Astrocyte of the cerebellum (primary cell): ENCODE measurements at places on chromosomes 3 and 15.

GRCh38 chr3:12308517-12308916, 19.6 kb downstream of the PPARG start:
- peak; percentile 79 for DNase-seq

DNA sequence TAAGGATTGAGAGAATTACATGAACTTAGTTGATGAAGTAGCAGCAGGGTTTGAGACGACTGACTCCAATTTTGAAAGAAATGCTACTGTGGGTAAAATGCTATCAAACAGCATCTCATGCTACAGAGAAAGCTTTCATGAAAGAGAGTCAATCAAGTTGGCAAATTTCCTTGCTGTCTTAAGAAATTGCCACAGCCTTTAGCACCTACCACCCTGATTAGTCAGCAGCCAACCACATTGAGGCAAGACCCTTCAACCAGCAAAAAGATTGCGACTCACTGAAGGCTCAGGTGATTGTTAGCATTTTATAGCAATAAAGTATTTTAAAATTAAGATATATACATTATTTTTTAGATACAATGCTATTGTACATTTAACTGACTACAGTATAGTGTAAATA, 80.9 kb downstream of the RAP2B start:
- DNase-seq: no peak

GRCh38 chr3:72177075-72178050, 392.4 kb upstream of the PROK2 start:
- DNase-seq: no peak

- DNase-seq: no peak
Measured at GRCh38 chr3:188133219-188133618, 20.7 kb upstream of the LPP start.

DNA sequence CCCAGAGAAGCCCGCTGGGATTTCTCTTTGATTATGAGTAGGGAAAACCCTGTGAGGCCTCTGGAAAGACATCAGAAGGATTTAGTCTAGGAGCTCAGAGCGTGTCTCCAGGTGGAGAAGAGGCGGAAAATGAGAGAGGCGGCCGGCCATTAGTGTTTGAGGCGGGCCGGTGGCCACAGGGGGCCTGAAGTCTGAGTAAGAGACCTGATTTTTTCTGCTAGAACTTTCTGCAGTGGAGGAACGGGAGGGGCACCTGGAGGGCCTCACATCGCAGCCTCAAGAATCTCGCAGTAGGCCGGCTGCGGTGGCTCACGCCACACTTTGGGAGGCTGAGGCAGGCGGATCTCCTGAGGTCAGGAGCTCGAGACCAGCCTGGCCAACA, 28.5 kb downstream of the KLHDC8B start:
- no peak for DNase-seq

- DNase-seq: no peak
Measured at GRCh38 chr3:188139466-188139865, 14.5 kb upstream of the LPP start.

GRCh38 chr3:38549957-38550840, 54.1 kb downstream of the EXOG start:
- DNase-seq: no peak

GRCh38 chr15:31214864-31215489, 111.7 kb upstream of the KLF13 start:
- DNase-seq: no peak

DNA sequence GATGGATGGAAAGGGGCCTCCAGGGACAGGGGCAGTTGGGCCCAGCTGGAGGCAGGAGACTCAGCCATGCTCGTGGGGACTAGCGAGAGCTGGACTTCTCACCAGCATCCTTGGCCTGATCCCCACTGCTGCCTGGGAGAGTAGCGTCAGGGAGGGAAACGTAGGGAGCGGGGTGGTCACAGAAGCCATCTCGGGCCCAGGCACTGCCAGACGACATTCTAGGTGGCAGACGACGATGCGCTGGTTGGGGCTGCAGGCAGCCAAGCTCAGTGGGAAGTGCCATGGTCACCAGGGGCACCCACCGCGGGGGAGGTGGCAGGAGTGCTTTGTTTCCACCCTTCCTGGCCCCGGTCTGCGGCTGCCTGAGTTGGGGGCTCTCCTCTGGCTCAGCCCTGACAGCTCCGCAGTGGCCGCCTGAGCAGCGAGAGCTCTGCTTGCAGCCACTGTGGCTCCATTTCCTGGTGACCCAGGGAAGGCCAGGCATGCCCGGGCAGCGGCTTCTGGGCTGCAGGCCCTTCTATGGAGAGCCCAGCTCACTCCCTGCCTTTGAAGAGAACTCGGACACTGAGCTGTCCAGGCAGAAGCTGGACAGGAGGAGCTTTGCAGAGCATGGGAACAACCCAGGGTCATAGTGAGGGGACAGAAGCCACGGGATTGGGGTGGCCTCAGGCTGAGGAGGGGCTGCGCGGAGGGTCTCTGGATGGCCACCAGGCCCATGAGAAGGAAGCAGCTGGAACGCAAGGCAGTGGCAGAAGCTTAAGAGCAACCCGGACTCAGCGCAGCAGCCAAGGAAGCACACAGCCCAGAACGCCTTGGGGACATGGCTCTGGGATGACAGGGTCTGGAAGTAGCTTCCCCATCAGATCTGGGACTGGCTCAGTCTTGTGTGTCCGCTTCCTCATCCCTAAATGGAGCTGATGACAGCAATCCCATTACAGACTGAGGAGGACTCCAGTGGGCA, 30.8 kb downstream of the KLHL25 start:
- DNase-seq: no peak

GRCh38 chr15:31309893-31310606, 16.6 kb upstream of the KLF13 start:
- DNase-seq: no peak

- DNase-seq: no peak
Measured at GRCh38 chr15:62262305-62262941, 97.3 kb upstream of the C2CD4B start.

DNA sequence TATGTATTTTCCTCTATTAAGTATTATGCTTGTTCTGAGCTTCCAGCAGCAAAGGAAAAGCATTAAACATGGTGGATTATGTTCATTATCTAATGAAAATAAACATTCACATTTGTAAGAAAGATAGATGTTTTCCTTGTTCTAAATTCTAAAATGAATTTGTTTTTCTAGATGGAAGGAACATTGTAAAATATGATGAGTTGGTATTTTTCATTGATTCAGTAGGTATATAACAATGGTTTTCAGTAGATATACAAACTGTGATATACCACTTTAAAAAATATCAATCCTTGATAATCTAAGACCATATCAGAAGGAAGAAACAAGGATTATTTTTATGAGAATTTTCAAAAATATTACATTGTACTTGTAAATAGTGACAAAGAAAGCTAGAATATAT, 290.6 kb upstream of the GOLIM4 start:
- no peak for DNase-seq

DNA sequence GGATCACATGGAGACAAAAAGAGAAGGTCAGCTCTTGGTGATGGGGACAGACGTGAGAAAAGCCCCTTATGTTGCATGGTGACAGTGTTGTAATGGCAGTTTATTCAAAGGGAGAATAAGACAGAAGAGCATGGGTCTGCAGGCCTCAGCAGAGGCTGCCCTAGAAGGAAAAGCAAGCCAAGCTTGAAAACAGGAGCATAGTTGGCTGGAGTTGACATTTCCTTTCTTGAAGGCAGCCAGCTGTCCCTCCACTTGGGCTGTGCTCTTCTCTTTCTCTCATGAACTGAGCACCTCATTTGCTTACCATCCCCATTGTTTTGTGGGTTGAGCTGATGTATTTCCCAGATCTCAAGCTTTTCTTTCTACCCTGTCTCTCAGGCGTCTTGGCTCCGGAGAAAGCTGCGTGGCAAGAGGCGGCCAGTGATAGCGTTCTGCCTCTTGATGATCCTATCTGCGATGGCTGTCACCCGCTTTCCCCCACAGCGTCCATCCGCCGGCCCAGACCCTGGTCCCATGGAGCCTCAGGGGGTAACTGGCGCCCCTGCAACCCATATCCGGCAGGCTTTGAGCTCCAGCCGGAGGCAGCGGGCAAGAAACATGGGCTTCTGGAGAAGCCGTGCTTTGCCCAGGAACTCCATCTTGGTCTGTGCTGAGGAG, 52.9 kb downstream of the GASK1A start:
- no peak for DNase-seq

GRCh38 chr3:46549989-46550388, 16.1 kb downstream of the LRRC2 start:
- no peak for DNase-seq

DNA sequence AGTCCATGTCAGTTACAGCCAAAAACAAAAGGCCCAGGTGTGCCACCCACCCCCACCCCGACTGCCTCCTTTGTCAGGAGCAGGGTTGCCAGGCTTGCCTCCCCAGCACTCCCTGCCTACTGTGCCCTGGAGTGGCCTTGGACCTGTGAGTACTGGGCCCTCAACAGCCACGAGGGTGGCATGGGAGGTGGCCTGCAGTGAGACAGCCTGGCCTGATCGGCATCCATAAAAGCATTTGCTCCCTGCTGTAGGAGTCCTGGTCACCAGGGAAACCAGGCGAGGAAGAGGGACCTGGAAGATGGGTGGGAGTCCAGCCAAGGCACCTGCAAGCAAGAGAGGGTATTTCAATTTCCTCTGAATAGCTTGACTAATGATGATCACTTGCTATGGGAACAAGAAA, 56.4 kb upstream of the KCNMB2 start:
- DNase-seq: no peak

DNA sequence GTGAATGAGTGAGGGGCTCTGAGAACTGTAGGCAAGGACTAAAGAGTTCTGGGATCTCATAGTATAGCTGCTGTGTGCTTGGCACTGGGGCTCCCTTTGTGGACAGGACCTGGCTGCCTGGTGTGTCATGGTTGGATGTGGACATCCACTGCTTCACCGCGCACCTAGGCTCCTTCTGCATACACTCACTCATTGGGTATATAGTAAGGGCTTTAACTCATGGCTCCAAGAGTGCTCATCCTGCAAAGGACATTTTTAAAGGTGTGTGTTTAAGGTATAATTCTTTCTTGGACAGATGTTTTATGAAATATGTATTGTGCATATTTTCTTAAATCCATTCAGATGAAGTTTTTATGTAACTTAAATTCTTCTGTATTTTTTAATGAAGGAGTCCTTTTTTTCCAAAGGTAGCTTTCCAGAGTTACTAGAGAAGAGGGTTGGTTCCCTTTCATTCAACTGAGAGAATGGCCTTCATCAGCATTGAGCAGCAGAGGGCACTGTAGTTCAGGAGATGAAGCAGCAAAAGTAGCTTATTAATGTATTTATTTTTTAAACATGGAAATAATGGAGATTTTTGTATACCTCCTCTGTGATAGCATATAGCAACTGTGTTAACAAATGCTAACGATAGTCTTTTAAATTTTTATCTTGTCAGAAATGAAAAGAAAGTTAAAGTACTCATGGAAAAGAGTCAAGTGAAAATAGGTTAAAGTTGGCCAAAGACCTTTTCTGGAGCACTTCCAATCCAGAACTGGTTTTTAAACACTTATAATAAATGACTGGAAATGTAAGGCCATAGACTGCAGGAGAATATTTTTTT, 25.2 kb downstream of the OXNAD1 start:
- DNase-seq: peak; percentile 40

DNA sequence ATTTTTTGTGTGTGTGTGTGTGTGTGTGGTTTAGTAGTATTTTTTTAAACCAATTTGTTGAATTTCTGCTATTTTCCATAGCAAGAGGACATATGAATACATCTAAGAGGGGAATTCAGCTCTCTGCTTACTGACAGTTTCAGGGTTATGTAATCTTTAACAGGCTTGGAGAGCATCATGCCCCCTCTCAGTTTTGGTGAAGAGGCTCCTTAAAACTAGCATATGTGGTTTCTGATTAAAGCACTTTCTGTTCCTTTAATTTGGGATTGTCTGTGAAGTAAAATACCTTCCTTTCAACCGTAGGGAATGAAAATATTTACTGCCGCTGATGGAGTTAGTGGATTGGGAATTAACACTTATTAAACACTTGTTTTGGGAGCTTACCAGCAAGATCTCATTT, 19.4 kb upstream of the NFKBIZ start:
- no peak for DNase-seq

DNA sequence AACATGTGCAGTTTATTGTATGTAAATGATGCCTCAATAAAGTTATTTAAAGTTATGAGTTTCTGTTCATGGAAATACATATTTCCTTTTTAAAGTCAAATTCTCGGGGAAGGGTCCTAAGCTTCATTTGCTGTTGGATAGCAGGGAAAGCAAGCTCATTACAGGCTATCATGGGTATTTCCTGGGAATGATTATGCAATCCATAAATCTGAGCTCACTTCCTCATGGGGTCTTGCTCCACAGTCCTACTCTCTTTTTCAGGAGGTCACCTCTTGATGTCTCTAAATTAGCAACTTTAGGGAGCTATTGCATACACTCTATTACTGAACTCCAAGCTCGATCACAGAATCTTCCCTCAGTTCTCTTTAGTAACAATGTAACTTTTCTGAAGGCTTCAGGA, 69.9 kb upstream of the TP63 start:
- no peak for DNase-seq

DNA sequence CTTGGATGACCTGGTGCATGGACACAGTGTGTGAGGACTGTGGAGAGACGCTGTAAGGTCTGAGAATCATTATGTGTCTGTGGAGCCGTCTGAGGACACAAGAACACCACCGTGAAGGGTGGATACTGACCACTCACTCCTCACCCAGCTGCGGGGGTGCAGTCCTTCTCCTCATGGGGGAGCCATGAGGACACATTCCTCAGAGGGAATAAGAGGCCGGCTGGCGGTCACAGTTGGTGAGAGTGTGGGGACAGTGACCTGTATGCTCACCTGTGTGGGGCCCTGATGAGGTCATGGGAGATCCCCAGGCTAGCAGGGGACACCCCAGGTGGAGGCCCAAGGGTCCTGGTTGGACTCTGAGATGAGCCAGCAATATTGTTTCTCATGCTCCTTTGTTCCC, 2.5 kb upstream of the TRPM1 start:
- DNase-seq: no peak

DNA sequence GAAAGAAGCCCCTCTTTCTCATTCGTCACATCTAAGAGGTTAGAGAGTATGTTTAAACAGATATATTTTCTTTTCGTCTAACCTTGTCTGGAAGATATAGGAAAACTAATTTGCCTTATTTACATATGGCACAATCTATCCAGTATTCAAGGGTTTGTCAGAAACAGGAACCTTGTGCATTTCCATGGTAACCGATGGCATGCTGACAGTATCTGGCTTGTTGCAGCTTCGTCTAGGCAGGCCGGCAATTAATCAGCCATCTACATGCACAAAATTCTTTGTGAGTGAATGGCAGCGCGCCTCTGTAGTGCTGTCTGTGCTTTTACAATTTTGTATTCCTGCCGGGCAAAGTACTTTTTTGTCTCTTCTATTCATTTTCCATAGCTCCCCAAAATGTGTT, 294.0 kb upstream of the SOX2 start:
- no peak for DNase-seq

- no peak for DNase-seq
Measured at GRCh38 chr3:195511136-195511535, 32.0 kb downstream of the PPP1R2 start.

DNA sequence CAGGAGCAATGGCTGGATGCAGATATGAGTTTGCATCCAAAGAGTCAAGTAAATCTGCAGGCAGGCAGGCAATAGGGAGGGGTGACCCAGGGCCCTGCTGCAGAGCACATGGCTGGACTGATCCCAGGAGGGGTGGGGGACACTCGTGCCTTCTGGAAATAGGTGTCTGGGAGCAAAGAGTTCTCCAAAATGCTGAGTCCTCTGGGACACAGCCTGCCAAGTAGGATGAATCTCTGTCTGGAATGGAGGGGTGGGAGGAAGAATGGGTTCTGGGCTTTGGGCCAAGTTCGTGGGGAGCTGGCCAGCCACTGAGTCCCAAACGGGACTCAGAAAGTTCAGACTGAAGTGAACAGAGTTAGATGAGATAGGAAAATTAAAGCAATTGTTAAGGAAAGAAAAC, 214.5 kb downstream of the MTHFS start:
- peak; percentile 49 for DNase-seq
